Activated CD4-positive, alpha-beta T cell treated with anti-CD3 and anti-CD28 coated beads, Interleukin-2, amount 50 U/mL, for 16 hours (primary cell): ENCODE measurements at places on chromosomes 6 and 20.
A peak's percentile ranks its signal among the peaks of the same experiment; 100 is the strongest.

DNA sequence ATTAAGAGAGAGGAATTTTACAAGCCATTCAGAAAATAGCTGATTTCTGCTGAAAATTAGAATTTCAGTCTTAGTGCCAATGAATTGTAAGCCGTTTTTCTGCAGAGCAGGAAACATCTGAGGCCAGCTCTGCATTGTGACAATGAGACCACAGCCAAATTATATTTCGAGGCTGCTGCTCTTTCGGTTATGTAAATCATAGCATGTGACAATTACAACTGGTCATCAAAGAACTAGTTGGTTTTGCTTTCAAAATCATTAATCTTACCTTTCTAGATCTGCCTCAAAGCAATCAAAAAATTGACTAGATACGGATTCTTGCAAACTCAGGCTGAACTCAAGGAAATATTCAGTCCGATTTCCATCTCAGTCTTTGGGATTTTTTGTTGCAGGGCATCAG, 33.4 kb upstream of the INSM1 start:
- DNase-seq = peak; percentile 1

DNA sequence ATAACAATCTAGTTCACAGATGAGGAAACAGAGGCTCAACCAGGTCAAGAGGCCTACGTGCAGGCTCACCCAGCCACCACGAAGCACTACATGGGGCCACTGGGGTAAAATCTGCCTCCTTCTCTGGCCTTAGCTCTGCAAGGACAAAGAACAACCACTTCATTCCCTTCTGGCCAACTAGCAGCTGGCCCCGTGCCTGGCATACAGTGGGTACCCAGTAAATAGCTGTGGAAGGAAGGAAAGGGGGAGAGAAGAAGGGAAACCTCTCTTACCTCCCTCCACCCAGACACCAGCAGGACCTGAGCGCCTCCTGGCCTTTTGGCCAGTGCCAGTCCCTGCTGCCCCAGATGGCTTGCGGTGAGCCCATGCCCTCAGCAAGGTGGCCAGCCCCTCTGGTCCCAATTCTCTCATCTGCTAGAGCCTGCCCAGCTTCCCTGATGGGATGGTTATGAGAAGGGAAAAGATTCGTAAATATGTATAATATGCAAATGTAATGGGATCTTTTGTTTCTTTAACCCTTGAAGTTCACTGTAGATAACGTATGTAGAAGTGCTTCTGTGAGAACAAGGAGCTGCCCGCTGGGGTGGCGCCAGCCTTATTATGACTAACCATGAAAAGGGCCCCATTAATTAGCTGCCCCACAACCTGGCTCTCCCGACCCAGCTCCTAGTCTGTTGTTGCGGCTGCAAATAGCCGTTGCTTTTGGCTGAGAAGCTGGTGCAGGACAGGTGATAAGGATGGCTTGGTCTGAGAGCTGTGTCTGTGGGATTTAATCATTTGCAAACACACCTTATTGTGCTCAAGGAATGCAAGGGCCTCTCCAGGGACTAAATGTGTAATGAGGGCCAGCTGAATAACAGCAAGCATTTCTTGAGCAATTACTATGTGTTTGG, 62.0 kb downstream of the DLGAP4 start:
- no peak for DNase-seq

DNA sequence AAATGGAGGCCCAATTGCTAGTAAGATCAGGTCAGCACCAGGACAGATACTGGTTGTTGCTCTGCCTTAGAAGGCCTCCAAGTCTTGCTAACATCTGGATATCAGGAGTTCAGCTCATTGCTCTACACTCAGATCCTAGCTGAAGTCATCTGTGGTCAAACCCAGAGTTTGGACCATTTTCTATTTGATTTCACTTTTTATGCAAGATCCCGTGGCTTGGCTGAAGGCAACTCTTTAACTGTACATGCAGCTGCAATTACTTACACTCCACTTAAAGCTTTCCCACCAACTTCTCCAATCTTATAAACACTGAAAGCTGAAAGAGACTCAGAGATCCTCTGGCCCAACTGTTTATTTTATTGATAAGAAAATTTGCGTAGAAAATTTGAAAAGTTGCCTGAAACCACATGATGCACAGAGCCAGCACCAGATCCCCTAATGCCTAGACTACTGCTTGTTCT, 2.7 kb downstream of the SLC17A2 start:
- no peak for DNase-seq

DNA sequence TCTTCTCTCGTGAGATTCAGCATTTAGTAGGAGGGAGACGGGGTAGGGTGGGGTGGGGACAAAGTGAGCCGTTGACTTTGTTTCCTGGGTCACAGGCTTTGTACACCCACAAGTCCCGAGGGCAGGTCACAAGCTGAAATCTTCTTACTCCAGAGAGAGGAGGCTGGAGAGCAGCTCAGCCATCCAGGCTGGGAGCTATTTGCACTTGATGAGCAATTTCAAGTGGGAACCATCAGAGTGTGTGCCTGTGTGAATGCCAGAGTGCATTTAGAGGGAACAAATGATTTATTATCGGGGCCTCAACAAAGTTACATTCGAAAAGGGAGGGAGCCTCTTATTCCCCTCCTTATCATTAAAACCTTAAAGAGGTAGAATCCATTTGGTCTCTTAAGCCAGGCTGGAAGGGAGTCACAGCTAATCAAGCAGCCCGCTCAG, 155.7 kb upstream of the JARID2 start:
- DNase-seq = no peak

DNA sequence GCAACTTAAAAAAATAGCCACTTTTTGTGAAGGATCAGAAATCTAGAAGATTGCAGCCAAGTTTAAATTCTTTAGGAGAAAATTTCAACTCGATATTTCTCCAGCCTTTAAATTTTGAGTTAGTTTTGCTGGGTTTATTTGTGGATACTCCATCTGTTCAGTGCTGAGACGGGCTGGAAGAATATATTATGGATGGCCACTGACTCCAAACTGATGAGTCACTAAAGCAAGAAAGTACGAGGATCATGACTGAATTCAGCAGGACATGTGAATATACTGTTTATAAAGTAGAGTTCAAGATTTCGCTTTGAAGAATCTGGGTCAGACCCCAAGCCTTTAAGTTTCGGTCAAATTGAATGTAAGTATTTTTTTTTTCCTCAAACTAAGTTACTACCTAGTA, 199.5 kb downstream of the ADGRB3 start:
- DNase-seq = no peak

- peak; percentile 42 for DNase-seq
These were observed 146.4 kb downstream of the AKAP7 start for GRCh38 chr6:131281471-131282270.

- DNase-seq = peak; percentile 75
These were observed 28.5 kb upstream of the PIM1 start for GRCh38 chr6:37141281-37142049.

DNA sequence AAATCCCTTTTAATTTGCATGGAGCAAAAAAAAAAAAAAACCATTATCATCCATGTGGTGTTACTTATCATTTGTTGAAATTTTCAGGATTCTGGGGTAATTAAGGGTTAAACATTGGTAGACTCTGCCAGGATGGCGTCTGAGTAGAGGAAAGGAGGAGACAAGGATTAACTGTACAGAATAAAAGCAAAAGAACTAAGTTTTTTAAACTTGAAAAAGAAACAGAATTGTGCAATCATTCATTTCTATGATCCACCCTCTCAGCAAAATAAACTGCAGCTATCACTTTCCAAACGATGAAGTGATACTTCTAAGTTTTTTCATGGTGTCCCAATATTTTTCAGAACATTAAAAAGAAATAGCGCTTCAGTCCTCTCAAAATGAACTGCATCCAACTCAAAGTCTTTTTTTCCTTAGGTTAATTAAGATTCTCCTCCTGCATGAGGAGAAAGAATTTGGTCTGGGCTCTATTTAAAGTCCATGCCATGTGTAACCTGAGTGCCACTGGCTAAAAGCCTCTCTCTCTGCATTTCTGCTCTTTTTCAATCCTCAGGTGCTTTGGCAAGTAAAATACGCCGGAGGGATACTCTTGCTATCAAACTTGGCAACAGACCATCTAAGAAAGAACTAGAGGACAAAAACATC, 69.5 kb upstream of the LTV1 start:
- DNase-seq = no peak

DNA sequence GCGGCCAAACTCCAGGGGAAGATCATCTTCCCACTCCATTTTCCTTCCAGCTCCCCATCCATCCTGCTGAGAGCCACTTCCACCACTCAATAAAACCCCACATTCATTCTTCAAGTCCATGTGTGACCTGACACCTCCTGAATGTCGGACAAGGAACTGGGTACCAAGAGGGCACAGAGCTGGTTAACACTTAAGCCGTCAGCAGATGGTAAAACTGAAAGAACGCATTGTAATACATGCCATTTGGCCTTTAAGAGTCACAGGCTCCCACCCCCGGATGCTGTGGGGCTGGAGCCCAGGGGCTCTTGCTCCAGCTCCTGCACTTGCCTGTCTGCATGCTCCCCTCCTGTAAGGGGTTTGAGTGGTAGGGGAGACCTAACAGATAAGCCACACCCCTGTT, 753.9 kb downstream of the COL12A1 start:
- DNase-seq = no peak

GRCh38 chr6:126811321-126811720, 307.1 kb upstream of the RSPO3 start:
- no peak for DNase-seq

GRCh38 chr6:85405853-85406198, 44.1 kb upstream of the NT5E start:
- no peak for DNase-seq

GRCh38 chr6:158706369-158706982, 56.6 kb downstream of the SYTL3 start:
- no peak for DNase-seq

DNA sequence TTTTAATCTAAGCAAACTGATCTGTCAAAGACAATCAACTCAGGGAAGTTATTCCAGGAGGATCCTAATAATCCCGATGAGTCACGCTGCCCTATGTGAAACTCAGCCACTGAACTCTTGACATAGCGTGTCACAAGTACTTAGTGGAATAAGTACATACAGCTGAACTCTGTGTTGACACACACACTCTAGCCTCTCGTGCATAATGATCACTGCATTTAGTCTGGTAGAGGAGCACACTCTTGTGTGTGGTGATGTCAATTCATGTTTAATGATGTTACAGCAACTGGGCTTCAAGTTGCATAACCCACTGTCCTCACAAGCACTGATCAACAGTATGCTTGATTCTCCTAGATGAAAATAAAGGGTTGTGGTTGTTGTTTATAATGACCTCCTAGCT, 148.3 kb downstream of the HACE1 start:
- DNase-seq = no peak

GRCh38 chr6:106790149-106790770, 160.9 kb downstream of the QRSL1 start:
- no peak for DNase-seq

GRCh38 chr6:170091639-170092579, 199.0 kb downstream of the DLL1 start:
- DNase-seq = no peak

DNA sequence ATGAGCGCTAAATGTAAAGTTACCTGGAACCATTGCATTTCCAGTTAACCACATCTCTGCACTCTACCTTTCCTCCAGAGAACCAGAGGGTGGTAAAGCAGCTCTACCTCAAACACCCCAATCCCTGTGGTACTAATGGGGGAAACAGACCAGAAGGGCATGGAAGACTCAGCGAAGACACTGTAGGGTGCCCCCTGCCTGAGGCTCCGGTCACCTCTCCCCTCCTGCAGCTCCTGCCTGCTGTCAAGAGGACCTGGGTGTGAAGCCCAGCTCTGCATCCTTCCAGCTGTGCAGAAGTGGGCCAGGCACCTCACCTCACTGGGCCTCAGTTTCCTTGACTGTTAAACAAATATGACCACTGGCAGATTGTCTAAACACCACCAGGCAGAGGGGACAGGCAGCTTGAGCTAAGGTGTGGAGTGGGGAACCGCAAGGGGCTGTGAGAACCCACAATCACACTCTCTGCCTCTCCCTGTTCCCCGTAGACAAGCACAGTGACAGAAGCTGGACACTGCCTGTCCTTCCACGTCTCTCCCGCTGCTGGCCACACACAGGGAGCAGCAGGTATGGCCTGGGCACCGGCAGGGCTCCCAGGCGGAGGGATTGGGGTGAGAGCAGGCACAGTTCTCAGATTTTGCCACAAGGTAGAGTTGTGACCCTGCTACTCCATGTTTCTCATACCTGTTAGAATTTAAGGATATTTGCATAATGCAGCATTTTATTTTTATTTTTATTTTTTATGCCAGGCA, 9.1 kb upstream of the BPIFA2 start:
- DNase-seq = no peak

GRCh38 chr6:48747040-48747439, 636.0 kb upstream of the PTCHD4 start:
- DNase-seq = no peak

- DNase-seq = no peak
These were observed 221.0 kb upstream of the PDE10A start for GRCh38 chr6:165883851-165884640.

DNA sequence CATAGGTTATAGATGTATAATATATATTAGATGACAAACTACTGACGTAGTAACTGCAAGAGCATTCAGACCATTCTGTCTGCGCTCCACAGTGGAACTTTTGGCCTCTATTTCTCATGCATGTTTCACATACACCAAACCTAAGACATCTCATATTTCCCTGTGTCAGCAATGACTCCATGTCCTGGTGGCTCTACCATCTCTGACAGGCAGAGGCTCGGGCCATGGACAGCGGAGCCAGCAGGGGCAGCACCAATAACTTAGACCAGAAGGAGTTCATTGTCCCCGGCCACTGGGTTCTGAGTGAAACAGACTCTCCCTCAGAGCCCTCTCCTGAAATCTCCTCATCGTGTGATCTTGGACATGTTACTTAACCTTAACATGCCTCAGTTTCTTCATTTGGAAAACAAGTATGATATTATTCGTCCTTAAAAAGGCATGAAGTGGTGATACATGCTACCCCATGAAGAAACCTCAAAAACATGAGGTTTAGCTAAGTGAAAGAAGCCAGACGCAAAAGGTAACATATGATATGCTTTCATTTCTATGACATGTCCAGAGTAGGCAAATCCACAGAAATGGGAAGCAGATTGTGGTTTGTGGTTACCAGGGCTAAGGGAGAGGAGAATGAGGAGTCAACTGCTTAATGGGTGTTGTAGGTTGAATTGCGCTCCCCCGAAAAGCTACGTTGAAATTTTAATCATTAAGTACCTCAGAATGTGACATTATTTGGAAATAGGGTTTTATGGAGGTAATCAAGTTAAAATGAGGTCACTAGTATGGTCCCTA, 564.0 kb upstream of the JARID2 start:
- no peak for DNase-seq

- DNase-seq = no peak
These were observed 257.7 kb downstream of the CDKAL1 start for GRCh38 chr6:20791944-20792343.

GRCh38 chr6:34143884-34144580, 1.9 kb downstream of the GRM4 start:
- DNase-seq = peak; percentile 42

GRCh38 chr6:46099952-46100351, 29.8 kb upstream of the ENPP4 start:
- DNase-seq = no peak

- DNase-seq = no peak
These were observed 12.2 kb downstream of the DUSP15 start for GRCh38 chr20:31857861-31858759.

- no peak for DNase-seq
These were observed 75.7 kb upstream of the UST start for GRCh38 chr6:148671085-148671484.
